ENCODE measurements at places on chromosomes 2 and 18.
A peak's percentile ranks its signal among the peaks of the same experiment; 100 is the strongest.

DNA sequence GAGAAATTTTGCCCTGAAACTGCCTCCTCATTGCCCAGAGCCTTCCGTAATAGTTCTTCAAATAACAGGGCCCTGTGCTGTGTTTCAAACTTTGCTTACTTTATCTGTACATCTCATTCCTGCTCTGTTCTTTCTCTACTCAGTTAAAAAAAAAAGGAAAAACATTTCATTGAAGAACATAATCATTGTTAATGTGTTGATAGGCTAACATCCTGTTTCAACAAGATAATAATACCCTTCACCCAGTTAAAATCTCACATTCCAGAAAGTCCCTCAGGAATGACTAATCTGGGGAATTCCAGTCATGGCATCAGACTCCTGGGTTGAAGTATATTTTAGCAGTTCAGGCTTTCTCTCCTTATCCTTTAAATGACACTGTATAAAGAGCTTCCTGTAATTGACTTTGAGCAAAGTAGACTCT is 45.6 kb upstream of the ITGAV start:
- DNase-seq = peak; percentile 46

- no peak for DNase-seq
Measured at GRCh38 chr2:121167411-121167810, 117.6 kb downstream of the TFCP2L1 start.

- no peak for DNase-seq
Measured at GRCh38 chr2:236061899-236062298, 106.3 kb downstream of the GBX2 start.

- DNase-seq = peak; percentile 46
Measured at GRCh38 chr2:26330114-26330549, 15.8 kb upstream of the SELENOI start.

DNA sequence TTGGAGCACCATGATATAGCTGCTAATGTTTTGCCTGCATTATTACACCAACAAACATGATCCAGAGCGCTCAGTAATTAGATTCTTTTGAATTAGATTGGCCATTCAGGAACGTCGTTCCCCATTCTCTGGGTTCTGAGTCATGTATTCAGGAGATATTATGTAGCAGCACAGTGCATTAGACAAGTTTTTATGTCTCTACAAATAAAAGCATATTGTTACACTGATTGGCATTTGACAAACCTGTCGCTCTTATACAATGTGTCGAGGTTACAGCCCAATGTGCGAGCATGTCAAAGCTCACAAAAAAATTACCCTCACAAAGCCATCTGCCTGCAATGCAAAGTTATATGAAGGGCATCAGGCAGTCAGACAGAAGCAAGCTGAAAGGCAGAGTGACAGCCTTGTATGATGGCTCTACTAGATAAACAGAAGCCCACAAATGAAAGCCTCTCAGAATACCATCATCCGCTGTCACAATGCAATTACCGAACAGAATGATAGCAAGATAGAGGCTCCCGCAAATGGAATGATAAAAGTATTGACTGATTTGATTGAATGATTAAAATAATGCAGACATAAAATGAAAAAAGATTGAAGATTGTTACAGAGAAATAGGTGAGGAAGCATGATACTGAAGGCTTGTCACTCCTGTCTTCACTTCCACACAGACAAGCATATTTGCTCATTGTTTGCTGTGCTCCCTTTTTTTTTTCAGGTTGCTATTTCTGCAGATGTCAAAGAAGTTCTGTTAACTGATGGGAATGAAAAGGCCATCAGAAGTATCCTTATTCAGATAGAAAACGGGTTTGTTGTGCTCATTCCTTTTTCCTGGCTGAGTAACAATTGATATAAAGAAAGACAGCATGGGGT is 234.6 kb upstream of the SIX3 start:
- DNase-seq = no peak

DNA sequence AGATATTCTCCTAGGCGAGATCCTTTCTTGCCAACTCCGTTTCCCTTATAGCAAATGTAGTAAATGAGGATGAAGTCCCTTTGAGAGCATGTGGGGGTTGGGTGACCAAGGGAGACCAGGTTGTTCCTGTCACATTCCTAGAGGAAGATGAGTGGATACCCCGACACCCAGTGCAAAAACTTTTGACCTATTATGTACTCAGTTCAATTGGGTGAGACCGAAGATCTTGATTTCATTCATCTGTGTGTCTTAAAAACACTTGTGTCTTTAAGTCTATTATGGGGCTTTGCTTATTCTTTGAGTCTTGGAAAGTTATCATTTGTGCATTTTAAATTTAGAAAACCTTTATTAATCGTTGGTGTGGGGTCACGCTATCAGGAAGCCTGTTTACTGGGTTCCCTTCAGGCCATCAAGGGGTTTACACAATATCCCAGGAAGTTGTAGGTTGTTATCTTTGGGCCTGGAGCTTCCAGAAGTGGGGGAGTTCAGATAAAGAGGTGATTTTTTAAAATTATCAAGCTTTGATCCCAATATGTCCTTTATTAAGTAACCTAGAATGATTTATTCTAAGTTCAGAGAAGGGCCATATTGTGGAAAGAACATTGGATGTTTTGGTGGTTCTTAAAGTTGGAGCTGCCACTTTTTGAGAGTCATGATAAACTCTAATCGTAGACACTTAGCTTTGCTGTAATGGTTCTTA is 2.8 kb downstream of the RHOB start:
- DNase-seq = no peak

DNA sequence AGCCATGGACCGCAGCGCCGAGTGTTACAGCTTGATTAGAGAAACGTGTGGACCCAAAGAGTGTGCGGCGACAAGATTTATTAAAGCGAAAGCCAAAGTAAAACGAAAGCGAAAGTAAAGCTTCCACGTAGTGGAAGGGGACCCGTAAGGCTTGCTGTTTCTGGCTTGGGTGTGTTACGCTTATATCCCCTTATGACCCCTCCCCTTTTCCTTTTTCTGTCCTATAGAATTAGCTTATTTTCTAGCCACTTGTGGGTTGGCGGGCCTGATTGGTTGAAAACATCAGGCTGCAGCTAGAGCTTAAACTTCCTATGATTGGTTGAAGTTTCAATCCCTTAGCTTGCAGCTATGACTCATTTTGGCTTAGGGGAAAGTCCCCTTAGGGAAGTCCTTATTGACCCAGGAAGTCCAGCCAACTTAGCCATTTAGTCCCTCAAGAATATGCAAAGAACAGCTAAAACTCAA is 969.7 kb downstream of the DCDC2C start:
- DNase-seq = no peak

GRCh38 chr2:98455494-98455976 is 10.9 kb downstream of the INPP4A start:
- DNase-seq = no peak

GRCh38 chr2:162967811-162968210 is 129.2 kb upstream of the KCNH7 start:
- DNase-seq = no peak

- no peak for DNase-seq
Measured at GRCh38 chr2:71690876-71691475, 237.6 kb downstream of the DYSF start.

DNA sequence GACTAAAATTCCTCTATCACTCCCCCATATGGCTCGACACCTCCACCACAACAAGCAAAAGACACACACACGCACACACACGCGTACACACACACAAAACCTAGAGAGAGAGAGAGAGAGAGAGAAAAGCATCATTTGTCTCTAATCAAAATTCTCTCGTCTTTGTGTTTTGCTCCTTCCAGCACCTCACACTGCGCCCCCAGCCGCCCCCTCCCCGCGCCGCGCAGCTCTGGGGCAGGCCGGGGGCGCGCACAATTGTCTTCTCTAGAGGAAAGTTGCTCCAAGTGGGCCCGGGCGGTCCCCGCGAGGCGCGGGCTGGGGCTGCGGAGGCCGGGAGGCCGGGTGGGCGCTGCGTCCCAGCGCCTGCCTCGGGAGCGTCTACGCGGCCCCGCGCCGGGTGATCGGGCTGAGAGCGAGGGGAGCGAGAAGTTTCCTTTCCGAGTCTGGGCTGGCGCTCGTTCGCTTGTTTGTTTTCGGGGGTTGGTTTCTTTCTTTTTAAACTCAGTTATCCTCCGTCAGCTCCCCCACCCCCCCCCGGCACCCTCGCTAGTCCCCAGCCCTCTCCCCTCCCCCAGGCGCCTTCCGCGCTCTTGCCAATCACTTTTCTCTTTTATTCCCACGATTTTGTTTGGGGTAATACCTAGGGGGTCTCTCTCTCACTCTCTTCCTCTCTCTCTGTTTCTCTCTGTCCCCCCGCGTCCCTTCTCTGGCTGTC is 4.1 kb downstream of the ZEB2 start:
- no peak for DNase-seq

- DNase-seq = no peak
Measured at GRCh38 chr2:102505290-102505689, 32.3 kb downstream of the SLC9A4 start.

DNA sequence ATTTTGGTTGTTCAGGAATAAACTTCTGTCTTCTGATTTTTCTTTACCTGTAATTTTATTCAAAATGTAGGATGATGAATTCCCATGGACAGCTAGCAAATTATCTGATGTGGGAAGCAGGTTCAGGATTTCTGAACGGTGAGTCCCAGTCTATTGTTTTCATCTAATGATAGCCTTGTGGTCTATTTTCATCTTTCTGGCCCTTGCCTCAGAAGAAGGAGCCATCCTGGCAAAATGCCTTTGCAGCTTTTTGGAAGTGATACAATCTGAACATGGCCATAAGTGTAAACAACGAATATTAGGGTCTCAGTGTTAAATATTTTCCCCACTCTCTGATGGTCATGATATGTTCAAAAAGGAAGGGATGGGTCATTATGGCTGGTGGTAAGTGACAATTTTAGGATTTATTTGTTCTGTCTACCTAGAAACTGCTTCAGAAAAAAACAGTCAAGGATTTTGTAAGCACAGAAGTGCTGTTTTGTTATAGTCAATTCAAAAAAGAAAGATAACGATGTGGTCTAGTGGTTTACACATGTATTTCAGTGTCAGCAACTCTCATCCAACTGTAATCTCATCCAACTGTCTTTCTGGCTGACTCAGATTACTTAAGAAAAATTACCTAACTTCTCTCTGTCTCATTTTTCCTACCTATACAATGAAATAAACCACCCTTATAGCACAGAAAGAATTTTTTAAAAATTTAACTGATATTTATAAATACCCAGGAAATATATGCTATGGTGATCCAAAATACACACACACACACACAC is 272.6 kb upstream of the ERBB4 start:
- no peak for DNase-seq

GRCh38 chr2:187862715-187863114 is 308.5 kb upstream of the TFPI start:
- DNase-seq = no peak

DNA sequence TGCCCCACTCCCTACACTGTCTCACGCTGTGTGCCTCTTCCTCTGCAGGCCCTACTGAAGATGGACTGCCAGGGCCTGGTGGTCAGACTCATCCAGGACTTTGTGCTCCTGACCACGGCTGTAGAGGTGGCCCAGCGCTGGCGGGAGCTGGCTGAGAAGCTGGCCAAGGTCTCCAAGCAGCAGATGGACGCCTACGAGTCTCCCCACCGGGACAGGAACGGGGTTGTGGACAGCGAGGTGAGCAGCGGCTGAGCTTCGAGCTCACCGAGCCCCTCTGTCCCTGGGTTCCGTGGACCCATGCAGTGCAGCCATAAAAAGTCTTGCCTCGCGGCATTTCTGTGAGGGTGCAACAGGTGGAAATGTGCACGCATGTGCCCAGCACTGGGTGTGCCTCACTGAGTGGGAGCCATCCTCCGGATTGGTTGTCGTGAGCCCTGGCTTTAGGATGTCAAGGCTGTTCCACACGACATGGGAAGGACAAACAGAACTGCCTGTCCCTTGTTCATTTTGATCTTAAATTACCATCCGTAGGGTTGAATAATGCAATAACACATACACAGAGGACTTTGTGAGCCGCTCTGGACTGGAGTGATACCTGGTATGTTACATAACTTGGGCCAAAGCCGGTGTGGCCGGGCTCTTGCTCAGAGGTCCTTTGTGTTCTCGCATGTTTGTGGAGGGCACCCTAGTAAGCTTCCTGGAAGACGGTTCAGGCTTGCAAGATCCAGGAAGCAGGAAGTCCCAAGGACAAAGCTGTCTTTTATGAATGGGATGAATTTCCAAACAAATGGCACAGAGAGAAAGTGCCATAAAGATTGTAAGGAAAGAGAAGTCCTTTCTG is 100.9 kb downstream of the SH3BP4 start:
- DNase-seq = no peak

DNA sequence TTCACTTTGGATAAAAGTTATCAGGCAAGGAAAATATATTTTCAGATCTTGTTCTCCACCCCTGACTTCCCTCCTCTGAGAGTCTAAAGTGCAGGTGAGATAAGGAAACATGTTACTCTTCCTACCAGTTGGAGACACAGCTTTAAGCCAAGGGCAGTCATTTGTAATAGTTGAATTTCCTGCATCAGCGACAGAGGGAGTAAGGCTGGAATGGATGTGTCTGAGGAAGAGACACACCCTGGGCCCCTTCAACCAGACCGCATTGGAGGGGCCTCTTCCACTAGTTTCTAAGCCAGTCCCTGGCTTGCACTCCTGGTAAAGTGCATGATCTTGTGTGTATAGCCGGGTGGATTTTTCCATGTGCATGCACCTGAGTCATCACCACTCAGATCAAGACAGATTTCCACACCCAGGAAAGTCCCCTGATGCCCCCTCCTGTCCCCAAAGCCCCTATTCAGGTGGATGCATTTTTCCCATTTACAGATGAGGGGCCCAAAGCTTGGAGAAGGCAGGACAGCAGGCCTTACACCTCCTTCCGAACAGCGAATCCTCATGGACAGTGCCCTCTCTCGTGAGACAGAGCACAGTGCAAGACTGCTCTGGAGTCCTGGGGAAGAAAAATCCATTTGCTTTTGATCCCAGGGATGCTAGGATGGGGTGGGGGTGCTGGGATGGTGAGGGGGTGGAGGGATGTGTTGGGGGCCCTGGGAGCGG is 66.7 kb upstream of the SH3RF3 start:
- DNase-seq = no peak

GRCh38 chr18:32919799-32920198 is 147.0 kb upstream of the KLHL14 start:
- no peak for DNase-seq

- DNase-seq = no peak
Measured at GRCh38 chr2:138279871-138280270, 221.7 kb upstream of the SPOPL start.

- DNase-seq = no peak
Measured at GRCh38 chr2:152400607-152401214, 65.7 kb downstream of the FMNL2 start.

- DNase-seq = no peak
Measured at GRCh38 chr2:207241198-207241597, 75.5 kb upstream of the KLF7 start.

- DNase-seq = no peak
Measured at GRCh38 chr2:177030451-177031105, 182.0 kb upstream of the HNRNPA3 start.
